Stimulated activated CD8-positive, alpha-beta memory T cell treated with anti-CD3 and anti-CD28 coated beads, Interleukin-4, amount 100 ng/mL, for 1 hour (primary cell): ENCODE measurements at places on chromosomes 6 and 20.

GRCh38 chr20:50277460-50278376 is 87.1 kb downstream of the CEBPB start:
- no peak for DNase-seq

DNA sequence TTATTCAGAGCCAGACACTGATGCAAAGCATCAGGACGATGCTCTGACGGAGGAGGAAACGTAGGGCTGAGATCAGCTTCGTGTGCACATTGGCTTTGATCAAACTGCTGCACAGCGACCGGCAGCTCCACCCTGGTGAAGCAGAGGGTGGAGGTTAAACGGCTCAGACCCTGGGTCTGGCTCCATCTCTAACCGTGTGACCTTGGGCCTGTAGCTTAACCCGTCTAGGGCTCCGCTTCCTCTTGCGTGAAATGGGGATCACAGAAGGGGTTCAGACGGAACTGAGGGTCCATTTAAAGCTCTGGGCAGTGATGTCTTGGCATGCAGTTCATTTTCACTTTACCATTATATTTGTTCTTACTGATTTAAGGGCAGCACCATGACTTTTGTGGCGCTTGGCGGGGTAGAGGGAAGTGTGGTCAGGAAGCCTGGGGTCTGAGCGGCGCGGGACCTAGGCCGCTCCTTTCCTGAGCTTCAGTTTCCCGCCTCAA is 644 bp downstream of the RBL1 start:
- DNase-seq: no peak

DNA sequence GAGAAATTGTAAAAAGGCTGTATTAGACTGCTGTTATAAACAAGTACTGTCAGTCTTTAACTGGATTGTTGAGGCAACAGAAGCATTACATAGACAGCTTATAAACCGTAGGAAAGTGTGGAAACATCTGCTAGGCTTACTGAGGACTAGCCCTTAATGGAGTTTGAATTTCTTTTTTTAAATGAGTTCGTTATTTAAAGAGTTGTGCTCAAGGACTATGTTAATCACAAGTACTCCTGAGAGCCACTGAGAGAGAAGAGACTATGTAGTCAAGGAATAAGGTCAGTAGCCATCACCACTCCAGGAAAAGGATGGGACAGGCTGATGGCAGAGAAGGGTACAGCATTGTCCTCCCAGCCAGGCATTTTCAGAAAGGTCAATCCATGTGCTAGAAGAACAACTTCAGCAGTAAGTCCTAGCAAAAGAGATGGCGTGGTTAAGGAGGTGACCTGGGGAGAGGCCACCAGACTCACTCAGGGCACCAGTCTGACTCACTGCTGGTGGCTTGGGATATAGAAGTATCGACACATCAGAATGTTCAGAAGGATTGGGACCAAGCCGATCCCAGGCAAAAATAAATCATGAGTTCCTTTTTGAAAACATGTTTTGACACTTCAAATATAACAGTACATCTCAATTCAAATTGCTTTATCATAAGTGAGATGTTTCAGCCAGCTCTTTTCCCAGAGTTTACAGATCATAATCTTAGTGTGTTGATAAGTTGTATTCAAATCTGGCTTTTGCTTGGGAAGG is 6.4 kb downstream of the RPS12 start:
- DNase-seq: no peak

- DNase-seq: no peak
Observed at GRCh38 chr6:152669895-152670294, 27.8 kb upstream of the MYCT1 start.

- DNase-seq: no peak
Observed at GRCh38 chr20:19510611-19511010, 247.4 kb upstream of the RIN2 start.

GRCh38 chr6:92043777-92044176 is 1375.6 kb downstream of the EPHA7 start:
- DNase-seq: no peak

DNA sequence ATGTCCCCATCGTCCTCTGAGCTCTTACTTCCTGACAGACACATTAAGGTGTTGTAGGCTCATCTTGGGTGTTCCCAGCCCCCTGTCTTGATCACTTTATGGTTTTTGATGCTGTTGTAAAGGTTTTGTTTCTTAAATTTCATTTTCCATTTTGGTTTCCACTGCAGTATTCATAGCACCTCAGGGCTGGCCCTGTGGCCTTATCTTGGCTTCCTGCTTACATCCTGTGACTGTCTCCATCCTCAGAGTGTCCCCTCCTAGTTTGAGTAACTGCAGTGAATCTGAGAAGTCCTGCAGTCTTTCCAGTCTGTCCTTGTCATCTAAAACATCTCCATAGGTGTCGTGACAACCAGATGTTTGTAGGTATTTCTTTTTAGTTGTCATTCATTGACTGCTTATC is 50.9 kb downstream of the JARID2 start:
- DNase-seq: no peak

GRCh38 chr6:6037179-6037578 is 30.5 kb upstream of the NRN1 start:
- DNase-seq: no peak

- DNase-seq: no peak
Observed at GRCh38 chr6:38435330-38435729, 204.4 kb downstream of the BTBD9 start.

DNA sequence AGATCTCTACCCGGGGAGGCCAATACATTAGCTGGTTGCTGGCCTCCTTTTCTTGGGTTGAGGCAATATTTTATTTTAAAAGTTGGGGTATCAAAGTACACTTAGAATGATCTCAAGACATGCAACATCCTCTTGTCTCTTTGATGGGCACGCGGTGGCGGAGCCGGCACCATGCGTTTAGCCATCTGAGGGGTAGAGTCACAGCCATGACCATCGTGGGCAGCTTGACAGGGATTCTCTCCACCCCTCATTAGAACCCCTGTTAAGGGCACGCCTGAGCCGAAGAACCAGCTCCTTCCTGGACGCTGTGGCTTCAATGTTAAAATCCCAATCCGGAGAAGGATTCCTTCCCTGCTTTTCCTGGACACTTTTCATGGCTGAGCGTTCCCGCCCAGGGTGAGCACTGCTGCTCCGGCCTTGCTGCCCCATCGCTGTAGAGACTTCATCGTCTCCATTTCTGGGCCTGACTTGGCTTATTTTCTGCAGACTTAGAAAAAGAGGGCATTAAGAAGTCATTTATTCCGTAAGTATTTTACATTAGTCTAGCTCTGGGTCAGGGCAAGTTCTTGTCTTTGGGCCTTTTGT is 142.7 kb upstream of the CDH4 start:
- DNase-seq: no peak

- DNase-seq: peak; percentile 50
Observed at GRCh38 chr20:64038565-64039292, 2.7 kb downstream of the C20orf204 start.
